ENCODE measurements at places on chromosomes 3 and 15.
A peak's percentile ranks its signal among the peaks of the same experiment; 100 is the strongest.

DNA sequence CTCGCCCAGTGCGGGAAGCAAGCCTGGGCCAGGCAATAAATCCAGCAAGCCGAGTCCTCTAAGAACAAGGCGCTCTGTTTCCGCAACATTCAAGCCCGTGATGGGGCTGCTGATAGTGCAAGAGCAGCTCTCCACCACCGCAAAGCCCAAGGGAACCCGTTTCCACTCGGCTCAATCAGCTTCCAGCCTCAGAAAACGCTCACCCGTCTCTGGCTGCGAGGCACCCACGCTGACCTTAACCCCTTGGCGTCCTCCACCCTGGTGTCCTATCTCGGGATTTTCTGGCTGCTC is 17.8 kb downstream of the SPATA12 start:
- DNase-seq, result no peak

DNA sequence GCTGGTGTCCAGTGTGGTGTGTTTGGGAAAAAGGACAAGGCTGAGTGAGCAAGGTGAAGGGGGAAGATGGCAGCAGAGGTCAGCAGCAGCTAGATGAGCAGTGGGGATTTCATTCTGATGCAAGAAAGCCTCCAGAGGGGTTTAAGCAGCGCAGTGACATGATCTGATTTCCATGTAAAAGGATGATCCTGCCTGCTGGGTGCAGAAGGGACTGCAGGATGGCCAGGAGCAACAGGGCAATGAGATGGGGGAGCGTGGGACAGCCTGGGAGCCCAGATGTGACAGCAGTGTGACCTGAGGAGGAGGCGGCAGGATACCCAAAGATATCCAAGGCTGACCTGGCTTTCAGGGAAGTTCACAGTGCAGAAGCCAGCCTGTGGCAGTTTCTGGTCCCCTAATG is 6.1 kb downstream of the WNT7A start:
- no peak for DNase-seq

DNA sequence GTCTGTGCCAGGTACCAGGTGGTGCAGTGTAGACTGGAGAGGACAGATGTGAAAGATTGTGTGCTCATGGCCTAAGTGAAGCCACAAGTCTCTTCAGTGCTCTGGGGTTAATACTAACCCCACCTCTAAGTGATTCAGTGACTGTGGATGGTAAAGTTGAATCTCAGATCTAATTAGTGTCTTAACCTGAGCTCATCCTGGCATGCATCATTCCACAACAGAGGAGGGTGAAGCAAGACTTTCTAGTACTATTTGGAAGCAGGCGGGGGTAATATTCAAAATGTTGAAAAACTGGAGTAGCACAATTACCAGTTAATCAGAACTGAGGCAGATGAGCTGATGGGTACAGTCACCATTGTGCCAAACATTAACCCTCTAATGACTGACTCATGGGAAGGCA is 2.8 kb upstream of the MESD start:
- no peak for DNase-seq

- no peak for DNase-seq
Observed at GRCh38 chr3:37386627-37387230, 212.3 kb upstream of the LRRFIP2 start.

DNA sequence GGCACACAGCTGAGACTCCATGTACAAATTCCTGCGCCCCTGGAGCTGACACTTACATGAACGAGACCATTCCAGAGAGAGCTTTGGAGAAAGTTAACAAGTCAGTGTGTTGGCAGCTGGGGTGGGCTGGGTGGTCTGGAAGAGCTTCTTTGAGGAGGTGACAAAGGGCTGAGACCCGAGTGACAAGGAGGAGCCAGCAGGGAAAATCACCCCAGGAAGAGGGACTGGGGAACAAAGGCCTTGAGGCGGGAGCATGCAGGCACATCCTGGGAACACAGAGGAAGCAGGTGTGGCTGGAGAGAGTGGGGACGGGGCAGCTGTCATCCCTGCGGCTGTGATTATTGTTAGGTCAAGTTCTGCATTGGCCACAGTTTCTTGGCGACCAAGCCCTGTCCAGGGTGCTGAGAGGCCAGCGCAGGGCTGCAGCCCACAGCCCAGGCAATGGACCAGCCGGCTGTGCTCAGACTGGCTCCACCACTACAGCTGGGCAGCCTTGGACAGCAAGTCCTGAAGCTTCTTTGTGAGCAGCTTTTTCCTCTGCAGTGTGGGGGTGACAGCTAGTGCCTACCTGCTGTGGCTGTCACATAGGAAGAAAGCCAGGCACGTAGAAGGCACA is 34.2 kb upstream of the PRR23E start:
- peak; percentile 40 for DNase-seq

GRCh38 chr3:30069056-30069455 is 537.3 kb upstream of the TGFBR2 start:
- no peak for DNase-seq

GRCh38 chr3:164040991-164041390 is 1037.3 kb downstream of the SI start:
- no peak for DNase-seq

DNA sequence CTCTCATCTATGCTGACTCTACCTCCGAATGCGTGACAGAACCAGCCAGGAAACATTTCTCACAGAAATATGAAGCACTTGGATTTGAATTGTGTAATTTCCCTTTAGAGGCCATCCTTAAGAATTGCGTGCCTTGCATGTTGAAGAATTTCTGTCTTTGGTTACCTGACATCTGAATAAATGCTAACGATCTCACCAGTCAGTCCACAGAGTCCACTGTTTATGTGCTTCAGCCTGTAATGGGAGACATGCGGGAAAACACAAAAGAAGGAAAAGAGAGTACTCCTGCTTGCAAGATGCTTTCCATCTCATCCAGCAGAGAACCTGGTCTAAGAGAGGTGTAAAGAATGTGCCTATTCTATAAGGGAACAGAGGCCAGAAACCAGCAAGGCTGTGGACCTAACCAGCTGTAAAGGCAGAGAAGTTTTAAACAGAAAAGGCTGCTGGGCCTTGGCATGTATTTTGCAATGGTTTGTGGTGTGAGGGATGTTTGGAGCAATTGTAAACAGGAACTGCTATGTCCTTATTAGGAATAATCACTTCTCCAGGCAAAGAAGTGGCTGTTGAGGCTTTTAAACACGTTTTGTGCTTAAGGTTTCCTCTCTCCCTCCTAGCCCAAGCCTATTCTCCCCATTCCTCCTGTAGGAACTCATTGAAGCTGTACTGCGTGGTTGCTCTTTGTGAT is 36.4 kb upstream of the BOC start:
- no peak for DNase-seq

- no peak for DNase-seq
Observed at GRCh38 chr3:112302150-112302830, 8.3 kb upstream of the SLC9C1 start.

DNA sequence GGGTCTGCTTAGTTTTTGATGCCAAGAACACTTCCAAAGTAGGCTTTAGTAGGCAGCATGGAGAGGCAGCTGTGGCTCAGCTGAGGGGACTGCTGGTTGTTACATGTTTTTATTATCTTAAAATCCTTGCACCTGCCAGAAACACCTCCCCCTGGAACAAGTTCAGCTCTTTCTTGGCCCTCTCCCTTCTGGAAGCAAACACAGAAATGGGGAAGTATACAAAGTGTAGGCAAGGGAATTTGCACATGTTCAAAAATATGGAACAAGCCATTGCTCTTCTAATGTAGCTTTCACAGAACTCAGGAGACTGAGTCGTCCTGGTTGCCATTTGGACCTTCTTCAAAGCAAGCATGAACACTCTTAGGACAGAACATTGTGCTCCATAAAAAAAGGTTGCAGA is 169.1 kb upstream of the SEMA6D start:
- DNase-seq, result no peak

GRCh38 chr3:197181741-197182140 is 116.7 kb downstream of the DLG1 start:
- DNase-seq, result no peak

DNA sequence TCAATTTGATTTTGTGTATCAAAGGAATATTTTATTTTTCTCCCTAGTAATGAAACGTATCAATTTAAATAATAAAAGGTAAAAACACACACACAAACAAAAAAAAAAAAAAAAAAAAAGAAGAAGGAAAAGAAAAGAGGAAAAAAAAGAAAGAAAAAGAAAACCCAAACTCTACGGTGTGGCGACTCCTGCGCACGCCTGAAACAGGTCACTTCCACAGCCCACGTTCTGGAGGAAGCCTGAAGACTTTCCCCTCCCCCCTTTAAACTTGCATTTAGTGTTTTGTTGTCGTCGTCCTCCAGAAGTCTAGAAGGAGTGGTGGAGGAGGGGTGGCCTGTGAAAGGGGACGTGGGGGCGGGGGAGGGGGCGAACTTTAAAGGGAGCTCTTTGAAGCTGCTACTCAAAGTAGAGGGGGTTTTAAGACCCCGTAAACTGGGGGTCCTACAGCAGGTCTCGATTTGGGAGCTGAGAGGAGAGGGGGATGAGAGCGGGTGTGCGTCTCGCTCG is 2.3 kb upstream of the TLE3 start:
- DNase-seq, result no peak

DNA sequence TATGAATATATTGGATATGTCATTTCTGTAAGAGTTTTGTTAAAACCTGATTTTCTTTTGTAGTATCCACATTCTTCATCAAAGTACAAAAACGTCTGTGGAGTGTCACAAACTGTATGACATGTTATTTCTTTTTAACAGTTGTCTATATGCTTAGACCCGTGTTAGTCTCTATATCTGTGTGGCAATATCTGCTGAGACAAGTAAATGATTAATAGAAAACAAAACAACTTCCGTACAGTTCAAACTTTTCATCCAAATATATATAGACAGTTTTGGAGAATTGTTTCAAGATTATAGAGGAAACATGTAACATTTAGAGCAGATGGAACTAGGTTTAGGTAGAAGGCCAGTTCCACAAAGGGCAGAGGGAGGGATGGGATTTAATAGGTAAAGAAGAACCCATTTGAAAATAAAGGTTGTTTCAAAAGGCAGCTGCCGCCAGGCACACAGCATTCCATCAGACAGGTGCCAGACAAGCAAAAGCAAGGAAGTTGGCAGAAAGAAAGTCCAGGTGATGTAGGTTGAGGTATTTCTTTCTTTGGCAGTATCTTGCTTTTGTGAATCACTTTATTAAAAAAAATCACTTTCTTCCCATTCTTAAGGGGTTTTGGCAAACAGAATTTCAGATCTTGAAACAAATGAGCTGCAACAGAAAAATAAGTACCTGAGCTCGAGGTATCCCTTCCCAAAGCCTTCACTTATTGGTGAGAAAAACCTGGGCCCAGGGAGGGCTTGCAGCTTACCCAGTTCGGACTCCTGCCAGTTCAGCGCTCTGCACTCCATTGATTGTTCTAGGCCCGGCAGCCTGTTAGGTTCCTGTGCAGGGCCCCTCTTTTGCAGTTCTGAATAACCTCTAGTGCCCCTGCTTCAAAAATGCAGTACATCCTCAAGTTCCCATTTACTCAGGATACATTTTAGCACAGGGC is 49.0 kb downstream of the LRRN1 start:
- DNase-seq, result no peak

DNA sequence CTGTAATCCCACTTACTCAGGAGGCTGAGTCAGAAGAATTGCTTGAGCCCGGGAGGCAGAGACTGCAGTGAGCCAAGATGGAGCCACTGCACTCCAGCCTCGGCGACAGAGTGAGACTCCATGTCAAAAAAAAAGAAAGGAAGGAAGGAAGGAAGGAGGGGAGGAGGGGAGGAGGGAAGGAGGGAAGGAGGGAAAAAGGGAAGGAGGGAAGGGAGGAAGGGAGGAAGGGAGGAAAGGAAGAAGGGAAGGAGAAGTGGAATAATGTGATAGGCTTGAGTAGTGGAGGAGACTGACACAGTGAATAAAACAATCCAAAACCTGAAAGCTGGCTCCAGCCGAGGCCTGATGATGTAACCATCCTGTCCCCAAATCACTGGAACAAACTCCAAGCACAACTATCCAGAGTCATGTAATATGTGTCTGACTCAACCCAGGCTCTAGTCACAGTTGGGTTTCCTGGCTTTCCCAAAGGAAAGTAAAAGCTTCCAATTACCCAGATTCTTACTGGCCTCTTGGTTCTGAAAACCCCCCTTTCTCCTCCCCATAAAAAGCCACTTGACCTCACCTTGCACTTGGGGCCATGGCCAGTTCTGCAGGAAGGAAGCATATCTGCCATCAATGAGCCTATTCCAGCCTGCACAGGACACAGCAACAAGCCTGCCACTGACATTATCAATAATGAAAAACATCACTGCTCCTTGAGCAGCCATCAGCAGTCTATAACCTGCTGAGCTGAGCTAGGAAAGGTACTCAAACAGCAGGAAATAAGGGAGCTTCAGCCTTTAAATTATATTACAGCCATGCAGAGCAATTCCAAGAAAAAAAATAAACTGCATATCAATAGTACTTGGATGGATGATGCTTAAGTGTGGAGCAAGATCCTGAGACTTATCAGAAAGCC is 48.3 kb downstream of the MB21D2 start:
- DNase-seq, result no peak

DNA sequence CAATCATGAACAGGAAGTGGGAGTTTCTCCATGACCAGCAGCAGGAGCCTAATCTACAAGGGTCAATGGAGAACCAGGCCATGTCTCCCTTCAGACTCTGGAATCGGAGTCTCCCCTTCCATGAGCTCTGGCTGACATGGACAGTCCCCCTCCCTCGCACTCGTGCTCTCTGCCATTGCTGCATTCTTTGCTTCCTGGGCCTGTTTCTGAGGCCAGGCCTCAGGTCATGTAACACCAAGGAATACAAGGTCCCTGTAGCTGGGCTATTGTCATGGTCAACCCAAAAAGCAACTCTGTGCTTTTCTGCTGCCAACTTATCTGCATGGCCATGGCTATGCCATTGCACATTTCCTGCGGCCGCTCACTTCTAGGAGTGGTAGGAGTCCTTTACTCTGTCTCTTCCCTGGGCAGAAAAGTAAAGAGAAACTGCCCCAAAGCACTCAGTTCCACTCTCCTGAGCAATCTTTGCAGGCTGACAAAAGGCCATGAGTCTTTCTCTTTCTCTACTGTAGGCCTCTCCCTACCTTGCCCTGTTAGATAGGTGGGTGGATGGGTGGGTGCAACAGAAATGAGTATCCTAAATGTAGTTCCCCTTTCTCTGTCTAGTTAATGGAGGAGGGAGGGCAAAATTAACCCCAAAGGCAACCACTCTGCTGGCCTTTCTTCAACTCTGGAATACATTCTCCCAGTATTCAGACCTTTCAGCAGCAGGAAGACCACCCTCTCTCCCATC is 40.8 kb upstream of the PROK2 start:
- no peak for DNase-seq

- no peak for DNase-seq
Observed at GRCh38 chr3:187015903-187016638, 85.7 kb downstream of the ST6GAL1 start.

DNA sequence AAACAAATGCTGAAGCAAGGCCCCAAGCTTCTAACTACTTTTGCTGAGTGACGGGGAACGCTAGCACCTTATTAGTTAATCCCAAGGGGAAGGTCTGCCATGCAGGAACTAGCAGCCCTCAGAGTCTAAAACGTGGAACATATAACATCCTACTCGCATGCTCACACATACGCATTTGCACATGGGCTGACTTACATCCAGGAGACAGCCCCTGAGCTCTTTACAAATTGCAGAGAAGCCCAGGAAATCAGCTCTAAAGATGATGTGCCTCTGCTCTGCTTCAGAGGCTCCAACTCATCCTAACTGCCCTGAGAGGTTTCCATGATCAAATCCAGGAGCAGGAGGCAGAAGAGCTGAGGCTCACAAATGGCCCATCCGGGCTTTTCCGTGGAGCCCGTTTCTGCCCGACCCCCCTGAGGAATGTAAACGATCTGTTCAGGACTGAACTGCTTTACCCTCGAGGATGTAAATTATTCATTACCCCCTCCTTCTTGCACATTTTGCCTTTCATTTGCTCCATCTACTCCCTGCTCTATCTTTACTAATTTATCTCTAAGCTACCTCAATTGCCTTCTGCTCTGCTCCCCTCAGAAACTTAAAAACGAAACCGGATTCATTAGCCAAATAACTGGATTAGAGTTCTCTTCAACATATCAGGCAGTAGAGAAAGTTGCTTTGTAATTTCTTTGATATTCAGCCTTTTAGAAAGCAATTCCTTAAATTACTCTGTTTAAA is 141.9 kb upstream of the CCDC54 start:
- DNase-seq, result no peak
